ENCODE measurements at places on chromosomes 16 and 17.
A peak's percentile ranks its signal among the peaks of the same experiment; 100 is the strongest.

DNA sequence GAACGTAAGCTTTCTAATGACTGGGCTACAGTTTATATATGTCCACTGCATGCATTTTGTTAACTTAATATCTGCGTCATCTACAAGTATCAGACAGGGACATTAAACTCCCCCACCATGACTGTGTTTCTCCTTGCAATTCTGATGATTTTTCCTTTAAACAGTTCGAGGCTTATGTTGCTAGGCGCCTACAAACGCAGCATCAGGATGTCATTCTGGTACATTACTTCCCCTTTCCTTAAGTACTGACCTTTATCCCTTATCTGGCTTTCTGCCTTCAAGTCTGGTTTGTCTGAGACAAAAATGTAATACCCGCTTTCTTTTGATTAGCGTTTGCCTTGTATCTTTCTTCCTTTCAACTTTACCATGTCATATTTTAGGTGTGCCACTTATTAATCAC lies 362.4 kb downstream of the SLC39A11 start:
- no peak for DNase-seq

DNA sequence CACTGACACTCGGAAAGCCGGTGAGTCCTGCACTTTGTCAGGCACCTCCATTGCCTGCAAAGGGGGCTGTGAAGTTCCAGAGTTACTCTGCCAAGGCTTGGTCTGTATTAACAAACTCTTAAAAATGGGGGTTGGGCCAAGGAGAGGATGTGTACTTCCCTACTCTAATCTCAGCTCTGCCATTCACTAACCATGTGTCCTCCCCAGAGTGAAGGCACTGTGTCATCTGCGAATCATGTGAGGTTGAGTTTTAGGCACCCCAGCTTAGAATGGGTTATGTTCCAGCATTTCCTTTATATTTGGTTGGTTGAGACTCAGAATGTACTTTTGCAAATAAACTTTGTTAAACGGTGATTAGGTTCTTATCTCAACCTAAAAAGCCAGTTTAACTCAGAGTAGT lies 24.9 kb downstream of the ERCC4 start:
- no peak for DNase-seq

DNA sequence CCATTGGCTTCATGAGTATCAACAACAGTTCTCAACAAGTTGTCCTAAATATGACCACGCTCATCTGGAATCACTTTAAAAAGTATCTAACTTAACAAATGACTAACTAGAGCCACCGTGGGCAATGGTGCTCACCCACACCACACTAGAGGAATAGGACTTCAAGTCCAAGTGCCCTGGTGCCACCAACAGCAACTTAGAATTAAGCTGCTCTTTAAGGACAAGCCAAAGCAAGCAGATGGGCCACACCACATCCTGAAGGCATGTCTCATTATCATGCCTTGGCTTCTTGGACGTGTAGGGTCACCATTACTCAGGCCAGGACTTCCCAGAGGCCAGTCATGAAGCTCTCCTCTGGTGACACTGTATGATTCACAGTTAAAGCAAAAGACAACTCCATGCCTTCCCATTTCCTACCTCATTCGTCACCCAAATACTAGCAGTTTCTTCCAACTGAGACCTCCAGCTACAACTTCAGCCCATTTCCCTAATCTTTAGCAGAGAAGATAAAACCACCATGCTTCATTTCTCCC lies 9.4 kb upstream of the SLC6A4 start:
- DNase-seq = no peak

DNA sequence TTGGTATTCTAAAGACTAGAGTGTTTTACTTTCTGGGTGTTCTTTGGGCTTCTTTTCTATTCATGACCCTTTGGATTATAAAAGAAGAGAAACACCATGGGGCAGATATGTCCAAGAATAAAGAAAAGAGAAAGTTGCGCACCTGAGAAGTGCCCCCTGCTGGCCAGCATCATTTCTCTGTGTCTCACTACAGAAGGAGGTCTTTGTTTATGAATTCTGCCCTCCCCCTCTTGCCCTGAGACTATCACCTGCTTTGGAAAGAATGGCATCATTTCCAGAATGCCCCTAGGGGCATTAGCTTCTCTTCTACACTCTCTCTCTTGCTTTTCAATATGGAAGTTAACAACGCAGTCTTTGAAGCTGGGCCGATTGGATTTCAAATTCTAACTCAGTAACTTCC lies 45.0 kb downstream of the CDH13 start:
- no peak for DNase-seq

GRCh38 chr16:29650771-29651170 lies 12.3 kb upstream of the SPN start:
- no peak for DNase-seq

GRCh38 chr17:1643999-1644492 lies 1.5 kb downstream of the SCARF1 start:
- no peak for DNase-seq

- DNase-seq = no peak
Measured at GRCh38 chr16:70689970-70690891, 4.4 kb upstream of the MTSS2 start.

DNA sequence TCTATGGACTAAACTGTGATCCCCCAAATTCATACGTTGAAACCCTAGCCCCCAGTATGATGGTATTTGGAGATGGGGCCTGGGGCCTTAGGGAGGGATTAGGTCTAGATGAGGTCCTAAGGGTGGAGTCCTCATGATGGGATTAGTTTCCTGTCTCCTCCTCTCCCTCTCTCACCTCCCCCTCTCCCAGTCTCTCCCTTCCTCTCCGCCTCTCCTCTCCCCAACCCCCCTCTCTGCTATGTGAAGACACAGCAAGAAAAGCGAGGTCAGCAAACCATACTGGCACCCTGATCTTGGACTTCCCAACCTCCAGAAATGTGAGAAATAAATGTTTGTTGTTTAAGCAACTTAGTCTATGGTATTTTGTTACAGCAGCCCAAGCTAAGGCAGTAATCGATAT lies 15.4 kb downstream of the ZNF18 start:
- DNase-seq = no peak

DNA sequence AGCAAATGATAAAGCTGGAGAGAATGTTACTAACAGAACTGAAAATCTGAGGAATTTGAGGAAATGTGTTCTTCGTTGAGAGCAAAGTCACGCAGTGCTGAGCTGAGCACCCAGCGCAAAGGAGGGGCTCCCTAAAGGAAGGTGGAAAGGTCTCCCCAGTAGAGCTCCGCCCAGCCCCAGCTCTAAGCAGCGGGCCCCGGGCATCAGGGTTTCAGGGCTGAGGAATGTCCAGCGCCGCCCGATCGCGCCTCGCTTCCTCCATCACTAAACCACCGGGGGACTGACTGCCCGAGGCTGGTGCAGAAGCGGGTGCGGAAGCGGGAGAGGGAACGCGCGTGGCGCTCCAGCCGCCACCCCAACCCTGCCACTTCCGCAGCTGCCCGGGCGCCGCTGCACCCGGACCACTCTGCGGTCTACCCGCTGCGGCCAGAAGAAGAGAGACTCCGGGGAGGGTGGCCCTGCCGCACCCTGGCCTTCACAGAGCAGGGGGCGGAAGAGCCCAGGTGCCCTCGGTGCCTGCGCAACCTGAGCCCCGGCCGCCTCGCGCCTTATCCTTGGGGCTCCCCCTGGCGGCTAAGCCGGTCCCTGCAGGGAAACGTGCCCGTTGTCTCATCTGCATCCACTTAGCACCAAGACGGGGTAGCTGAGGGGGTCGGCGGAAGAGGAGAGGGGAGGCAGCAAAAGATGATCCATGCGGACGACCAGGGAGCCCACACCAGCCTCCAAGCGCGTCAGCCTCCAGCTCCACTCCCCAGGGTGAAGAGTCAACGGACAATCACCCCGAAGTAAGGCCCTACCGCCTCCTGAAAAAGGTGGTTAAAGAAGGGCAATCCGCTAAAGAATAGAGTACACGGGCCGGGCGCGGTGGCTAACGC lies 12.4 kb upstream of the GUCY2D start:
- peak; percentile 75 for DNase-seq

DNA sequence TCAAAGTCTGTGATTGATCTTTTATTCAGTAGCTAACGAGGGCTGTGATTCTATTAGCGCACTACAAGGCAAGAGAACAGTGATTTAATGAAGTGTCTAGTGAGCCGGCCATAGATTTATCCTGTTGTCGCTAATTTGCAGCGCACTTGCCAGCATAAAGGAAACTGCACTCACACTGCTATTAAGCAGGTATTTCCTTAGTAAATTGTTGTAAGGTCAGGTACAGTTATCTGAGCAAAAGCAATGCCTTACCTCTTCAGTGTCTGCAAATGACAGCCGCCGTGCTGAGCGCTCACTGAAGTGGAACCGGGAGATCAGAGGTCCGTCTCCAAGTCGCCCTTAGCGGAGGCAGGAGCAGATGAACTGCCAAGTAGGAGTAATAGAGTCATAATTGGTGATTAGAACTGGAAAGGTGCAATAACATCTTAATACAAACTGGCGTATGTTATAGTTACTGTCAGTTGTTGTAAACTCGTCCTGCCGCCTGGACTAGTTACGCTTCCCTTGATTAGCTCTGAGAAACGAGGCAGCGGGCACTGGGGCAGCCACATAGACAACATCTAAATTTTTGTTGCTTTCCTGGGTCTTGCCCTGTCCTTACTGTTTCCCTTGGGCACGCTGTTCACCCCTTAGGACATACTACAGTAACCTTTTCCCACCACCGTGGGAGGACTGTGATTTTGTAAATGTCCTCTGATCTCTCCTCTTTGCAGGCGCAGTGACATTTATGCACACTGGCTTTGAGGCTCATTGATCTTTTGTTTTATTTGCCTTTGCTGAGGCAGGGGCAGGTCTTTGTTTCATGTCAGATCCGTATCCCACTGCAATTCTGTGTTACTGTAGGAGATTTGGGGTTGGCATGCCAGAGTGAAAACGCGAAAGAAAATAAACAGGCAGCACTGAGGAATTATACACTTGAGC lies 363.1 kb downstream of the WWOX start:
- no peak for DNase-seq

- DNase-seq = no peak
Measured at GRCh38 chr16:85501900-85502299, 111.2 kb upstream of the GSE1 start.

GRCh38 chr16:11073407-11073999 lies 129.1 kb downstream of the CLEC16A start:
- DNase-seq = no peak

- peak; percentile 74 for DNase-seq
Measured at GRCh38 chr17:51439395-51440229, 179.3 kb downstream of the UTP18 start.

- no peak for DNase-seq
Measured at GRCh38 chr17:70343114-70343513, 173.8 kb downstream of the KCNJ2 start.

DNA sequence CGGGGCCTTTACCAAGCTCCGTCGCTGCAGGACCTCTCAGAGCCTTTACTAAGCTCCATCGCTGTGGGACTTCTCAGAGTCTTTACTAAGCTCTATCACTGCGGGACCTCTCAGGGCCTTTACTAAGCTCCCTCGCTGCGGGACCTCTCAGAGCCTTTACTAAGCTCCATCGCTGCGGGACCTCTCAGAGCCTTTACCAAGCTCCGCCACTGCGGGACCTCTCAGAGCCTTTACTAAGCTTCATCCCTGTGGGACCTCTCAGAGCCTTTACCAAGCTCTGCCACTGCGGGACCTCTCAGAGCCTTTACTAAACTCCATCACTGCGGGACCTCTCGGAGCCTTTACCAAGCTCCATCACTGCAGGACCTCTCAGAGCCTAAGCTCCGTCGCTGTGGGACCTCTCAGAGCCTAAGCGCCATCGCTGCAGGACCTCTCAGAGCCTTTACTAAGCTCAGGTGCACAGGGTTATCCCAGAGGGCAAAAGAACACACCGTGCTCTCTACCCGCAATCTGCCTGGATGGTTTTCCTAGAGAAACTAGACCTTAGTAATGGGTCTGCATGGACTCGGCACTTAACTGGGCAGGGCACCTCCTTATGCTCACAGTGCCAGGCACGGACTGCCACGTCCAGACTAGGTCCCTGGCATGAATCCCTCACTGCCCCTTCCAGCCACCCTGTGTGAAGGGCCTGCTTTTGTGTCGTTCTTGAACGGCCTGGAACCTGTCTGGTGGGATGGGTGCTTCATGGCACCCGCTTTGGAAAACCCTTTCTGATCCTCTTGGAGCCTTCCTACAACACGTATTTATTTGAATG lies 69.2 kb upstream of the DOC2B start:
- DNase-seq = no peak

- DNase-seq = no peak
Measured at GRCh38 chr17:33494151-33494550, 201.1 kb upstream of the ASIC2 start.

DNA sequence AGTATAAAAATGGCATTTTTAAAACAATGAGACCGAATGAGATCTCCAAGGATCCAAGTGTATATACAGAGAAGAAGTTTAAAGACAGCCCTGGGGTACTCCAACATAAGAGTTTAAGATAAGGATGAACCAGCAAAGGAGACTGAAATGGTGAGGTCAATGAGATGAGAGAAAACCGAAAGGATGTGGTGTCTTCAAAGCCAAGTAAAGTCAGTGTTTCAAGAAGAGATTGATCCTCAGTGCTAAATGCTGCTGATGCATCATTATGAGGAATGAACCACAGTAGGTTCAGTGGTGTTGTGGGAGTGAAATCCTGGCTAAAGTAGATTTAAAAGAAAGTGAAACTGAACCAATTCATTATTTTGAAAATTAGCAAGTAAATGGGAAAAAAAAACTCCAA lies 38.1 kb upstream of the NLK start:
- no peak for DNase-seq

DNA sequence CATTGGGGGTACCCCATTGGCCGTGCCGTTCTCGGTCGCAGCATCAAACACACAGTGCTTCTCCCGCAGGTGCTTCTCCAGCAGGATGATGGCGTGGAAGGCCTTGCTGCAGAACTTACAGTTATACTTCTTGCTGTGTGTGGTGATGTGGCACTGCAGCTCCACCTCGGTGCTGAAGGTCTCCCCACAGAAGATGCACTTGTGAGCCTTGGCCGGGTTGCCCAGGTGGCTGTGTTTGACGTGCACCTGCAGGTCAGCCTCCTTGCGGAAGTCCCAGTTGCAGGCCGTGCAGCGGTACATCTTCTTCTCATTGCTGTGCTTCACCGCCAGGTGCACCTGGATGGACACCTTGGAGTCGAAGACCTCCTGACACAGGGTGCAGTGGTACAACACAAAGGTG lies 219.3 kb downstream of the ZNF423 start:
- DNase-seq = no peak

GRCh38 chr17:78019976-78020716 lies 61.6 kb downstream of the TNRC6C start:
- no peak for DNase-seq

GRCh38 chr17:77125432-77125901 lies 15.3 kb upstream of the SEC14L1 start:
- no peak for DNase-seq

GRCh38 chr16:3807425-3808123 lies 72.9 kb downstream of the CREBBP start:
- DNase-seq = no peak

GRCh38 chr16:16101585-16101984 lies 121.7 kb downstream of the ABCC6 start:
- no peak for DNase-seq

GRCh38 chr16:20660325-20660724 lies 37.2 kb downstream of the ACSM1 start:
- DNase-seq = no peak

GRCh38 chr17:696369-696768 lies 18.3 kb downstream of the VPS53 start:
- DNase-seq = no peak

Data from BE2C (cell line).